ENCODE measurements at places on chromosomes 5 and 9. TPM values are rescaled to one million over a fixed set of nuclear protein-coding genes. Genes with fewer than 3 reads are reported as not detected.

DNA sequence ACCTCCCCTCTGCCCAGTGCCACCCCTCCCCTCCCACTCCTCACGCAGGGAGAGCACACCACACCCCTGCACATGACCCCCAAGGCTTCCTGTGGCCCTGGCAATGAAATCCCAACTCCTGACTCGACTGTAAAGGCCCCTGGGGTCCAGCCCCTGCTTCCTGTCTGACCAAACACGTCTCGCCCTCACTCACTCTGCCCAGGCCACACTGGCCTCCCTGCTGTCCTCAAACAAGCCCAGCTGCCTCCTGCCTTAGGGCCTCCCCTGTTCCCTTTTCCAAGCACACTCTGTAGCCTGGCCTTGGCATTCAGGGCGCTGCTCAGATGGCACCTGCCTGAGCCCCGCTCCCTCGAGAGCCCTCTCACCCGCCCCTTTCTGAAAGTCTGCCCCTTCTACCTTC lies 42.4 kb downstream of the HK3 start:
- DNase-seq, result no peak

The PCDHB15 gene
- 0.26 TPM for total RNA-seq

DNA sequence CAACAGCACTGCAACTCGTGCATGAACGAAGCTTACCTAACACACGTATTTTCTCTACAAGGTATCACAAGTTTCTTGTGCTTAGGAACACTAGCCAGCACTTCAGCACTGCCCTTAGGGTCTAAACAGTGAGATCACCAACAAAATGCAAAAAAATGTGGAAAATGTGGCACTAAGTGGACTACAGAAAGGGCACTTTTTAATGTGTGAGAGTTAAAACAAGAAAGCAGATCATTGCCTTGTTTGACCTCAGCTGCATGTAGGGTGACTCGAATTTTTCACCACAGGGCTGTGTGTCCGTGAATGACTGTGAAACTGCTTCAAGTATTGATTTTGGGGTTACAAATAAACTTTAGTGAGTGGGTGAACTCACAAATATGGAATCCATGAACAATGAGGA lies 90.5 kb downstream of the MARCHF3 start:
- DNase-seq, result no peak

DNA sequence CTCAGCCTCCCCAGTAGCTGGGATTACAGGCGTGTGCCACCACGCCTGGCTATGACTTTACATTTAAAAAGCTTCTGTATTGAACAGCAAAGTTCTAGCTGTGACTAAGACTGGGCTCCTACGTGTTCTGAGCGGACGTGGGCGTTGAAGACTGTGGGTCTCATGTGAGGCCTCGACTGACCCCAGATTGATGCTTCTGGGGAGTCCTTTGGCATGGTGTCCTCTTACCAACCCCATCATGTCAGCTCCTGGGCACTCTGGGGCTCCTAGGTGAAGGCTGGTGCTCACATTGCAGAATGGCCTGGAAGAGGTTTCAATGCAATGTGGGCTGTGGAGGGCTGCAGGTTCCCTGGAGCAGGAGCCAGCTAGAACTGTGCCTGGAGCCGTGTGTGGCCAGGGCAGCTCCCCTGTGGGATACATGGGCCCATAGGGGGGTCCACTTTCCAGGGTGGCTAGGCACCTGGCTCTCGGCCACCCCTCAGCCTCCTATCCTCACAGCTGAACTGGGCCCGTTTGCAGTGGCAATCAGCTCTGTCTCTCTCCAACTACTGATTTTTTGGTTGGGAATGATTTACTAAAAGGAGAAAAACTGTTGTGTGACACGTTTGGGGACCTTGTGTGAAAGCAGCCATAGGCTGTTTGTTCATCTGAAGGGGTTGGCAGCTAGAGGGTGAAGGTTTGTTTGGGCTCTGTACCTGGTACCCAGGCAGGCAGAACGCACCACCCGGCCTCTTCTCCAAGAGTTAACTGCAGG lies 29.7 kb downstream of the SLC25A25 start:
- no peak for DNase-seq

The FAT2 gene
- total RNA-seq, result not detected

DNA sequence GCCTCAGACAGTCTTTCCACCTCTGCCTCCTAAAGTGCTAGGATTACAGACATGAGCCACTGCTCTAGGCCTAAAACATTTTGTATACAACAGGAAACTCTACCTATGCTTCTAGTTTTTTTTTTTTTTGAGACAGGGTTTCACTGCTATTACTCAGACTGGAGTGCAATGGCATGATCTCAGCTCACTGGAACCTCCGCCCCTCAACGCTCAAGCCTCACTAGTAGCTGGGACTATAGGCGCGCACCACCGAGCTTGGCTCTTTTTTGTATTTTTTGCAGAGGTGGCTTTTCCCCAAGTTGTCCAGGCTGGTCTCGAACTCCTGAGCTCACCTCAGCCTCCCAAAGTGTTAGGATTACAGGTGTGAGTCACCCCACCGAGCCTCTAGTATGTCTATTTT lies 5.4 kb downstream of the HSPA9 start:
- no peak for DNase-seq

The KCNV2 gene
- total RNA-seq, result not detected

DNA sequence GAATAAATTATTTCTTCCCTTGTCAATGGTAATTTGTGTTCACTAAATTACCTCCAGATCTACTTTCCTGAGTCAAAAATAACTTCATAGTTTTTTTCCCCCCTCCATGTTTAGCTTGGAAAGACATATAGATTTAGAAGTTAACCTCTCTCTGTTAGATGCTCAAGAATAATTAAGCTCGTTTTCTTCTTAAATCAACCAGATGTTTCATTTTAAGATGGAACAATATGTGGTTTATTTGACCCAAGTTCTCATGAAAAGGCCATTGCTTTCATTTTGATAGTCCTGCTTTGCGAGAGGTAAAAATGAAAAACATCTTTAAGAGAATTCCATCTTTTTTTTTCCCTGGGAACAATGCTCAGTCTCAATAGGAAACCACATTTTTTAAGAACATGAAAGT lies 27.7 kb upstream of the GAS1 start:
- no peak for DNase-seq

DNA sequence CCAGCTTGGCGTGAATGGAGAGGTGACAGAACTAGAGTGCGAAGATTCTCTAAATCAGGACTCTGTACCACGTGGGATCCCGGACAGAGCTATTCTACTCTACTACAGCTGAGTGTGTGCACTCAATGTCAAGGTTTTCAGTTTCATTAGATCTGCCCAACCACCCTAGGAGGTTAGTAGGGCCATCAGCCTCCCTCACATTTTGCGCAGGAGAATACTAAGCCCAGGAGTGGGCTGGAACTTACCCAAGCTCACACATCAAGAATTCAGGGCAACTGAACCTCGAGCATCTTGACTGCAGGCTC lies 68.3 kb upstream of the TBC1D2 start:
- no peak for DNase-seq

The ARL10 gene
- total RNA-seq, result 6.0 TPM

DNA sequence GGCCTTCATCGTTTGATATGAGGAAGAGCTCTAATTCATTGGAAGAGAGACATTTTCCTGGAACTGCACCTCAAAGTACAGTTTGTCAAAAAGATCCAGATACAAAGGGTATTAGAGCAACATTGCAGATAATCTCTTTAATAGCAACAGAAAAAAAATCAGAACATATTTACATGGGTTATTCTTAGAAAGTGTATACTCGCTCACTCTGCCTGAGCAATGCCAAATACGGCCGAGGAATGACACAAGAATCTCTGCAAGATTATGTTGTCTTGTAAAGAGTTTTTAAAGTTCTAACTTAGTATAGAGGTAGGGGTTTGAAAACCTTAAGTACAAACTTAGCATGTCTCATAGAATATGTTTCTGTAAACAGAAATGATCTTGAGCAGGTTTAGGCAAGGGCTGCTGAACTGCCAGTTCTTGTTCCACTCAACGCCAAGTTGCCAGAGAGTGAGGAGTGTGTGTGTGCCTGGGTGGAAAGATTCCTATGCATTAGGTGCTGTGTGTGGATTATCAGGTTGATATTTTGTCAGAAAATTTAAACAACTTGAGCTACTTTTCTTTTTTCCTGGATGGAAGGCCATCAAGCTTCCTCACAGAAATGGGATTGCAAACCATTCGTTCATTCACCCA lies 41.8 kb upstream of the ERCC6L2 start:
- DNase-seq, result no peak

Measured in dermis microvascular lymphatic vessel endothelial cell (primary cell).